ENCODE measurements at places on chromosomes 4 and X. TPM values are rescaled to one million over a fixed set of nuclear protein-coding genes. Genes with fewer than 3 reads are reported as not detected.

TMEM31 gene
- total RNA-seq = not detected

DNA sequence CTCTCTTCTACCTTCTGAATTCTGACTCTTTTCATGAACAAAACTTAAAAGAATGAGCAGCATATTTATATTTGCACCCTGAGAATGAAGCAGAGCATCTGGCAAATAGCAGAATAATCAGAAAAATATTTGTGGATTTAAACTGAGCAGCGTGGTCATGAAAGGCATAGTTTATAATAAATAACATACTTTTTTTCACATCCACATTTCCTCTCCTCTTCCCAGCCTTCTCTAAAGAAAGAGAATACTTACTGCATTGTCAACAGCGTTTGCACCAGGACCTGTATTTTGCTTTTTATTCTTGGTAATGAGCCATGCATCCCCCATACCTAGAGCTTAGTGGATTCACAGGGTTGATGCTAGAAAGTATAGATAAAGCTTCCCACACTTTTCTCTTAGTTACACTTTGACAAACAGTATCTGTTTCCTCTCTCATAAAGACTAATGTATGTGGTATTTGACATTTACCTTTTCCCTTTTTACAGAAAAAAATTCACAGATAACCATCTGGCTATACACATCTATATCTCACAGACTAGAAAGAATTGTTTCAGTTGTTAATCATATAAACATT, 131.5 kb downstream of the PRSS12 start:
- DNase-seq = no peak

MTTP gene
- total RNA-seq = 0.14 TPM

ADGRG4 gene
- not detected for total RNA-seq

DNA sequence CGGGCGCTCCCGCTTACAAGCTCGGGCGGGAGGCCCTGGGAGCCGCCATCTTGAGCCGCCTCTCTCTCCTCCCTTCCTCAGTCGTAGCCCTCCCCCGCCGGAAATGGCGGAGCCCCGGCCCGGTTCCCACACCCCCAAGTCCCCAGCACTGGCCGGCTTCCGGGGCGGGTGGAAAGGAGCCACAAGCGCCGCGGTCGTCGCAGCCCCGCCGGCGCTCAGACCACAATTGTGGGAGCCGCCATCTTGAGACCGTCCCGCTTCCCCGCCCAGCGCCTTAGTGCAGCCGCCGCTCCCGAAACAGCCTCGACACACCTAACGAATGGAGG, 531 bp downstream of the HCFC1 start:
- DNase-seq = peak; percentile 95

GRCh38 chr4:95361696-95361965, 187.1 kb downstream of the UNC5C start:
- DNase-seq = no peak

DNA sequence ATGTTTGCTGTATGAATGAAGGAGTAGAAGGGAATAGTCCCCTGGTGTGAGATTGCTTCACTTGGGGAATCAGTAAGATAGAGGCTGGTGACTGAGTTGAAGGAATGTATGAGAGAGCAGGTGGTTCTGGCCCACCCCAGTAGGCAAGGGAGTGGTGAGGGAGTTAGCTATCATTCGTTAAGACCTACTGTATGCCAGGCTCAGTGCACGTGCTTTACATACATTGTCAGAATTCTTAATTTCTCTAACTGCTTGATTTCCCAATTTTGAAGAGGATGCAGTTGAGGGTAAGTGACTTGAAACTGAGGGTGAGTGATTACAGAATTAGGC, 700 bp downstream of the VMA21 start:
- peak; percentile 27 for DNase-seq

GRCh38 chr4:158527516-158527915, 5.8 kb downstream of the RXFP1 start:
- DNase-seq = no peak

CXCL13 gene
- not detected for total RNA-seq

GRCh38 chr4:169849456-169849855, 91.7 kb upstream of the HPF1 start:
- no peak for DNase-seq

GUCY1A1 gene
- not detected for total RNA-seq

GRCh38 chr4:134139188-134139587, 62.4 kb downstream of the PABPC4L start:
- no peak for DNase-seq

DNA sequence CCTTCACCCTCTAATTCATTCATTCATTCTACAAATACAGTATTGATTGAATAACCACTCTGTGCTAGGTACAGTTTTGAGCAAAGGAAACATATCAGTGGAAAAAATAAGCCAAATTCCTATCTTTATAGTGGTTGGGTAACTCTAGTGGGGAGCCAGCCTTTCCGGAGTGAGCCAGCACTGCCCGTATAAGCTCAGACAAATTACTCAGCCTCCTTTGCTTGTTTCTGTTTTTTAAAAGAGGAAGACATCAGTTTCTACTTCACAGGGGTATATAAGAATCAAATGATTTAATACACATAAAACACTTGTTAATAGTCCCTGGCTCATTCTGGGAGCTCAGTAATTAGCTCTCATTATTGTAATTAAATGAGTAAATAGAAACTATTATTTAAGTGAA, 238.2 kb upstream of the MAD2L1 start:
- DNase-seq = no peak

DNA sequence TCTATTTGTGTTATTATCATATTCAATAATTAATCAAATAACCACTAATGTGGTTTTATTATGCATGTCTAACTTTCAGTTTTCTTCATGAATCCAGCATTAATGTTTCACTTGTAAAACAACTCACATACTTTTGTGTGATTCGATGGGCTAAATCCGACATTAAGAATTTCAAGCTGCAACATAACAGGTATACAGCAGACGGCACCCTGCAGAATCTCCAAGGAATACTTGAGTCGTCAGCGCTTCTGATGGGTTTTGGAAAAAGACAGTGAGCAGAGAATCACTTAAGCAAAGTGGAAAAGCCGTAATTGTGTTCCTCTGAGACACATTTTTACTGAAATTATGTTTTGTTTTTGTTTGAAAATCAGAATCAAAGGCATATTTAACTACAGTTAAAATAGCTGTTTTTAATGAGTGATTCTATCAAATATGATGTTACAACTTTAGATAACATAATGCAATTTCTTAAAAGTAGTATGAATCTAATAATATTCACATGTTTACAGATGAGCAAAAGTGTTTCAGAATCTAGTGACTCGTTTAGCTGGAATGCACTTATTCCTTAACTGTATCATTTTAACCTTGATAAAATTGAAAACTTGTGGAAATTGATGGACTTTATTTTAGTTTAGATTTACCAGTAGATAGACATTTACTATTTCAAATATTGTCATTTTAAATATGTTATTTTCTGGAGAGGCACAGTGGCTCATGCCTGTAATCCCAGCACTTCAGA, 514.8 kb downstream of the CCSER1 start:
- no peak for DNase-seq

DNA sequence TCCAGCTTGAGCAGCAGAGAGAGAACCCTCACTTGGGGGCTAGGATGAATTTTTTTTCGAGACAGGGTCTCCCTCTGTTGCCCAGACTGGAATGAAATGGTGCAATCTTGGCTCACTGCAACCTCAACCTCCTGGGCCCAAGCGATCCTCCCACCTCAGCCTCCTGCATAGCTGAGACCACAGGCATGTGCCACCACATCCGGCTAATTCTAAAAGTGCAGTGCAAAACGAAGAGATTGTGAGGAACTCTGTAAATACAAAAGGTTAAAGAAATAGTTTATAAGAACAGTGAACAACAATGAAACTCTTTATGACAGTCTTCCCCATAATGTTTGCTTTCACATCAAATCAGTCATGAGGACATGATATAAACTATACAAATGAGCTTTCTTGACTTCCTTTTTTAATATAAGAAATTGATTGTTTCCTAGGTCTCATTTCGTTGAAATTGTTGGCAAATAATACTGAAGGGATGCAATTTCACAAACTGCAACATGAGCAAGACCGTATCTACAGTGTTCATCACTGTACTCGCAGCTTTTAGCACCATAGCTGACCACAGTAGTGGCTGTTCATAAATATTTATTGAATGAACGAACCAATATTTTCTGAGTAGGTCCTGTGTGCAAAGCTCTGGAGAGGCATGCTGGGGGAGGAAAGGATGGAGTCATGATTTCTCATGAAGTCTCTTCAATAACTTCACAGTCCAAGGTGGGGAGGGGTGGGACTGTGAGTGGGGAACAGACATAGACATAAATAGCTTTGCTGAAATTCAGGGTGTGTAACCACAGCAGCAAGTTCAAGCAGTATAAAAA, 116.1 kb downstream of the SHROOM3 start:
- no peak for DNase-seq

DNA sequence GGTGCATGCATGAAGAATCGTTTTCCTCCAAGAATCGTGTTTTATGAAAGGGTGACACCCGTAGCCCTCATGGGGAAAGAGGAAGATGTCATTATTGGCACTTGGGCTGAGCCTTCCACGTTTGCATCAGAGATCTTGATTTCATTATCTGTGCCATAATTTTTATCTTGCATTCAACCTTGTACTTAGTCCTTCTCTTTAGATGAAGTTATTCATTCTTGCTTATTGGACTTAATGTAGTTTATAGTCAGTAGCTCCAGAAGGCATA, 66.8 kb downstream of the GAB1 start:
- no peak for DNase-seq

GRCh38 chrX:43108828-43109227, 330.9 kb upstream of the PPP1R2C start:
- DNase-seq = no peak

MAGED4 gene
- total RNA-seq = 54.0 TPM

DNA sequence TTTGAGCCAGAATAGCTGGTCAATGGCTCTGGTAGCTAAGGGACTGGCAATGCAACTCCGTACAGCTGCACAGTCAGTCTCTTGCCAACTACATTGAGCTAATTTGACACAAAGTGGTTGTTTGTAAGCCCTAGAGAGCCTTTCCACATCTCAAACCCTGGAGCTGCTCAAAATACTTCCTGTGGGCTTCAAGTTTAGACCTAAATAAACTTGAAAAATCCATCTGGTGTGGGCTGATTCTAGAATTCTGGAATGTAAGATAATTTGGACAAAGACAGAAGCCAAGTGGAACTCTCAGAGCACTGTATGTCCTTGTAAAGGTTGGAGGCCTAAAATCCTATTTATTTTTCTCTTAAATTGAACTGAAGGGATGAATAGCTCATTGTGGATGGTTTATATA, 380.8 kb downstream of the SPRY1 start:
- DNase-seq = no peak

STX18 gene
- total RNA-seq = 17.6 TPM

DNA sequence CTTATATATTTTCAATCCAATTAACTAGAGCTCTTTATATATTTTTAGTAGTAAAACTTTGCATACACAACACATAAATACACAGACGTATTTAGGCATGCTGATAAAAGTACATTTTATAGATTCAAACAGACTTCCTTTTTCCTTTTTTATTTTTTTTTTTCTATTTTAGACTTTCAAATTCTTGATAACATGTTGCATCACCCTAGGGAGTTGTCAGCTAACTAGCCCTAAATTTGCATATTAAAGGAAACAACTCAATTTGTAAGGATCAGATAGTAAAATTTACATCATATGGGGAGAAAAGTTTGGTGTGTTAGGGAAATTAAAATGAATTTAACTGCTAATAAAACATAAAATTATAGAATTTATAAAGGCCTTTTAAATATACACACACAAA, 47.4 kb upstream of the APOOL start:
- DNase-seq = no peak

DNA sequence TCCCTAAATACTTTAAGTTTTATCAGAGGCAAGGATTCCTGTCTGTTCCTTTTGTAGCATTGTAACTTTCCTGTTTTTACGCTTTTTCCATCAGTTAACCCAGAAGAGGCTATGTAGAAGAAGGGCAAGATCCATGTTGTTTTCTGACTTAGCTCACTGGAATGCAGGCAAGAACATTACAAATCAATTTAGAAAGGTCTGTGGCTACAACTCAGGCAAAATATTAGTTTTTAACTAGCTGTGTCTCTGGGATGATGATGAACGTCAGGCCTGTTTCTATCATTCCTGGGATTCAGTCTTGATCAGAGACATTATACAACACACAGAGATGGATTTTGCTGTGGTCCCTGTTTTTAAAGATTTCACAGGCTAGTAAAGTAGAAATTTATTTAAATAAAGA, 813.0 kb upstream of the POU3F4 start:
- no peak for DNase-seq

PLS3 gene
- total RNA-seq = 285 TPM

PABPC5 gene
- 4.3 TPM for total RNA-seq

- DNase-seq = no peak
Measured at GRCh38 chr4:120611092-120611491, 311.4 kb downstream of the PRDM5 start.

GRCh38 chr4:124487651-124488050, 224.9 kb downstream of the ANKRD50 start:
- no peak for DNase-seq

MAGEC2 gene
- total RNA-seq = not detected

All from H7 (cell line).